Thoracic aorta (tissue), 2 donors: ENCODE measurements at places on chromosomes 11 and 22. TPM values are rescaled to one million over a fixed set of nuclear protein-coding genes. Genes with fewer than 3 reads are reported as not detected.
A peak's percentile ranks its signal among the peaks of the same experiment; 100 is the strongest.

Gene GUCY1A2
- total RNA-seq = 9.4 TPM

Gene CRYBB2
- 0.54 TPM for total RNA-seq

Gene ARHGAP20
- 3.5 TPM for total RNA-seq

Gene THY1
- 12.0 TPM for total RNA-seq

Gene OVOL1
- total RNA-seq = not detected

Gene NFAM1
- 4.4 TPM for total RNA-seq

Gene CD3D
- 5.8 TPM for total RNA-seq

Gene C11orf52
- 4.7 TPM for total RNA-seq

DNA sequence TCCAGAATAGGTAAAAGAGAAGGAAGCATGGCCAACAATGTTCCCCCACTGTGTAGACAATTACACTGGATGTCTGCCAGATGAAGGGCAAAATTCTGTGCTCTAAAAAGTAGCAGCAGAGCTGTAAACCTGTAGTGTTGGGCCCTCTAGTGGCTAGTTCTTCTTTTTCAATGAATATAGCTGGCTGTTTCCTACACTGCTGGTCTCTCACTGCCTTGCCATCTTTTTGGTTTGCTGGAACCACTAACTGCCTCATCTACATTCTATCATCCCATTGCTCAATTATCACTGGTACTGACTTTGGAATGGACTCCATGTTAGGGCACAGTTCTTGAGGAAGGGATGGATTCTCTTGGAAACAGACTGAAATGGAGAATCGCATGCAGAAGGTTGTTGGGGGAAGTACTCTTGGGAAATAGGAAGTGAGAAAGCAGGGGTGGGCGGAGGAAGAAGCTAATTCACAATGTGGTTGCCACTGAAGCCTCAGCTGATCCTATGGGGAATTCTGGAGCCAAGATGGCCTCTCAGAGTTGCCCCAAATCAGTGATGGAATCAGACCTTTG, 17.9 kb downstream of the KCNE3 start:
- no peaks in the 10 kb centered on the region for H3K4me1 ChIP-seq
- H3K4me3 ChIP-seq = no peak overlapping the region
- no peak for DNase-seq
- H3K27ac ChIP-seq = no peak overlapping the region
- H3K36me3 ChIP-seq = no peaks in the 10 kb centered on the region

GRCh38 chr11:12236744-12237101, 126.3 kb downstream of the MICAL2 start:
- no peak for DNase-seq
- H3K36me3 ChIP-seq = peaks cover 38% of the 10 kb centered on the region
- H3K4me3 ChIP-seq = no peak overlapping the region

GRCh38 chr11:107780136-107780535, 68.3 kb upstream of the SLN start:
- no peak overlapping the region for H3K27ac ChIP-seq
- H3K4me3 ChIP-seq = no peak overlapping the region
- no peaks in the 10 kb centered on the region for H3K36me3 ChIP-seq
- H3K4me1 ChIP-seq = no peaks in the 10 kb centered on the region
- no peaks in the 10 kb centered on the region for H3K27me3 ChIP-seq
- DNase-seq = no peak

- DNase-seq = no peak
- H3K27me3 ChIP-seq = no peaks in the 10 kb centered on the region
- peak overlapping the region; percentile 97 for H3K27ac ChIP-seq
These were observed 80.0 kb upstream of the PPARA start for GRCh38 chr22:46070215-46070802.

DNA sequence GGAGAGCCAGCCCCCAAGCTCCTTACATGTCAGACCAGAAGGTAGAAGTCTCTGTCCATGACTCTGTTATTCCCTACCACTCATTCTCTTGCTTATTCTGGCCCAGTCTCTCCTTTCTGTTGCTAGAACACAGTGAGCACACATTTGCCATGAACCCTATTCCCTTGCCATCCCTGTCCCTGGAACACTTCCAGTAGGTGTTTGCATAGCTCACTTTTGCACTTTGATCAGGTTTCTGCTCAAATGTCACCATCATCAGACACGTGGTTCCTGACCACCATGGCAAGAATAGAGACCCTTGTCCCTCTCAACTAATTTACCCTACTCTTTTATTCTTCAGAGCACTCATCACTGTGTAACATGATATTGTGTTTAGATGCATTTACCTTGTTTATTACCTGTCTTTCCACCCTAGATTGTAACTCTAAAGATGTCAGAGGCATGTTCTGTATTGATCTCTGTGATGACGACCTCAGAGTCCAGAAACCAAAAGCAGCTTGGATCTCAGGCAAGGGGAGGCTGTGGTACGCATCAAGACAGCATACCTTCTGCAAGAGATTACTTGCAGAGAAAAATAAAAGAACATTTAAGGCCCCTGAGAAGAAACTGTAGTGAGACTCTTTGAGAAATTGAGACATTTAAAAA, 606.4 kb downstream of the OPCML start:
- no peak overlapping the region for H3K4me3 ChIP-seq
- H3K27me3 ChIP-seq = no peaks in the 10 kb centered on the region
- no peak overlapping the region for H3K27ac ChIP-seq
- no peaks in the 10 kb centered on the region for H3K4me1 ChIP-seq
- H3K36me3 ChIP-seq = no peaks in the 10 kb centered on the region

DNA sequence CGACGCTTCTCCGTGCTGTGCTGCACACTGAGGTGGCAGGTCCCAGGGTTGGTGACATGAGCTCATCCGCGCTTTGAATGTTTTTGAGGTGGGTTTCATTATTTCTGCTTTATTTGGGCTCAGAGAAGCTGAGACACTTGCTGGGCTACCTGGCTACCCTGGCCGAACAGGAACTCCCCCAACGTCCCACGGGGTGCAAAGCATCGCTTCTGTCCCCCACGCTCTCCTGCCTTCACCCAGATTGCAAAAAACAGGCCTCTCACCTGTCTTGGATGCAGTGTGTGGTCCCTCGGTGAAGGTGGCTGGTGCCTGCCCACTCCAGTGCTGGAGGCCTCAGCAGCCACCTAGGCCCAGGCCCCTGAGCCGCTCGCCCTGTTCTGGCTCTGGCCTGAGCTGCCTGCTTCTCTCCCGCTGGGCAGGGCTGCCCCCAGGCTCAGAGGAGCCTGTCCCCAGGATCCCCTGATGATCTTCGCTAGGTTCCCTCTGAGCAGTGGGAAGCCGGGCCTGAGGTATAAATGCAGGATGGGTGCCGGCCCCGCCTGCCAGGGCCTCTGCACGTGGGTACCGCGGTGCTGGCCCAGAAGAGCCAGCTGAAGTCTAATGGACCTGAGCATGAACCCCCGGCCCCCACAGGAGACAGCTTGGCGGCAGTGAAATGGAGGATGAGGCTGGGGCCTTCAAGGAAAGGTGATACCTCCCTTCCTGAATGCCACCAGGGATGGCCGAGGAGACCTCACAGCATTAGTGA, 15.8 kb upstream of the MRGPRD start:
- H3K36me3 ChIP-seq = no peaks in the 10 kb centered on the region
- H3K4me3 ChIP-seq = no peak overlapping the region
- DNase-seq = no peak

DNA sequence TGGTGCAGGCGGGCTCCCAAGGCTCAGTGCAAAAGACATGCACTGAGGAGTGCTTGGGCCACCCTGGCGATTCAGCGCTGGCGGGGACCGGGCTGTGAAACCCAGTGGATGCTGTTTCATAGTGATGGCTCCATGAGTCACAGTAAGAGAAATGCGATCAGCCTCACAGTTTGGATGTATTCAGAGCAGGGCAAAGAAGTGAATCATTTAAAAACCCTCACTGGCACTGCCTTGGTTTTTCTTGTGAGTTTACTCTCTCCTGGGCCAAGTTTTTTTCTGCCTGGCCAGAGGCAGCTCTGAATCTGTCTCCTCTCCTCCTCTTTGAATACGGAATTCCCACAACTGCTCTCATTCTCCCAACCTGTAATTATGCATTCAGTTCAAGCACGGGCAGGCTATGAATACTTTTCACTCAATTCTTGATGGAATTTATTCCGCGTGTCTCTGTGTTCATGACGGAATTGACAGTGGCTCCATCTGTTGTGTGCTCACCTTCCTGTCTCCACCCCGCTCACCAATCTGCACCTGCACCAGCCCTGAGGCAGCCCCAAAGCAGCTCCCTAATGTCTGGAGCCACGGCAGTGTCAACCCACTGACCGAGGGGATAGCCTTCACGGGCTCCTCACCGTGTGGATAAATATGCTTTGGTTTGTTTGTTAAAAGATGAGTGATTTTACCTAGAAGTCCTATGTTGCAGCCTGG, 14.9 kb downstream of the ADAMTS8 start:
- H3K4me1 ChIP-seq = peaks cover 10% of the 10 kb centered on the region
- H3K4me3 ChIP-seq = peak overlapping the region; percentile 9
- H3K27ac ChIP-seq = peak overlapping the region; percentile 66
- no peaks in the 10 kb centered on the region for H3K27me3 ChIP-seq
- no peak for DNase-seq

DNA sequence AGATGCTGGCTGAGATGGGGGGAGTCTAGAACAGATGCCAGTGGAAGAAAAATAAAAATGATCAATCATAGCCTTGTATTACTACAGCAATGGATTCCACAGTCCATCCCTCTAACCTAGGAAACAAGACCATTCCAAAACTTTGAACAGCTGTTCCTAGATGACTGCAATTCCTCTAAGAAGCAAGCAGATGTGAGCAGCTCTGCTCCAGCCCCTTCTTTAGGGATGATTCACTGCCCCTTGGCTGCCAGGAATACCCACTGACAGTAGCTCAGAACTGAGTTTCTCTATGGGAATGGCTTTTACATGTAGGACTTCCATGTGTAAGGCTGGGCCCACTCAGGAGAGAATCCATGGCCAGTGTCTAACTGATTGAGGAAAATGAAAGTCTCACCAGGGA, 943.9 kb downstream of the OPCML start:
- H3K27me3 ChIP-seq = no peaks in the 10 kb centered on the region
- H3K4me1 ChIP-seq = no peaks in the 10 kb centered on the region
- H3K36me3 ChIP-seq = no peaks in the 10 kb centered on the region
- no peak for DNase-seq
- H3K4me3 ChIP-seq = no peak overlapping the region

DNA sequence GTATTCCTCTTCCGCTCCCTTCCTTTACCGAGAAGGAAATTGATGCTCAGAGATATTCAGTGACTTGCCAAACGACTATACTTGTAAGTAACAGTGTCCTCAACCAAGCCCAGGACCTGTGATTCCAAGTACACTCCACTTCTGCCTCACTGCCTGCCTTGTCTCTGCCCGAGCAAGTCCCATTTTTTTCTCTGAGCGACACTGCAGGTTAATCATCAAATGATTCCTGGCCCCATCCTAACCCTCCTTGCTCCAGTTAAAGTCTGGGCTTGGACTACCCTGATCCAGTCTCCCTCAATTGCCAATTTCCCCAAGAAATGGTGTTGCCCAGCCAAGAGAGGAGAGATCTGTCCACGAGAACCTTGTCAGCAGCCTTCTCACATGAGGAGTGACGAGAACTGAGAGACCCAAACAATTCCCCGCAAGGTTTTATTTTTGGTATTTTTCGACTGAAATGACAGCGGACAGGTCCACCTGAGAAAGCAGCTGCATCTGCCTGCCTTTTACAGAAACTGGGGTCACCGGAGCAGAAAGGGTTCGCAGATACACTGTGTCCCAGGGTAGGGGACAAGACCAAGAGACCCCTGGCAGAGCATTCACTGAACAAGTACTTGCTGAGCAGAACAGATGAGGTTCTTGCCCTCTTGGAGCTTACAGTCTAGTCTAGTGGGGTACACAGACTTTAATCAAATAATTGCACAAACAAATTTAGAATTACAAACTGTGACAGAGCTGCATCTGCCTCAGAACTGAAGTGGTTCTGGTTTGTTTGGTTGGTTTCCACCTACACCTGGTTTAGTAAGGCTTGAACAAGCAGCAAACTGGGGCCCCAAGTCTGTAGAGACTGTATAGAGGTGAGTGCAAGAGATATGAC, 11.4 kb downstream of the POU2AF1 start:
- H3K27me3 ChIP-seq = no peaks in the 10 kb centered on the region
- H3K27ac ChIP-seq = no peak overlapping the region
- H3K4me1 ChIP-seq = no peaks in the 10 kb centered on the region
- H3K36me3 ChIP-seq = no peaks in the 10 kb centered on the region
- no peak overlapping the region for H3K4me3 ChIP-seq

DNA sequence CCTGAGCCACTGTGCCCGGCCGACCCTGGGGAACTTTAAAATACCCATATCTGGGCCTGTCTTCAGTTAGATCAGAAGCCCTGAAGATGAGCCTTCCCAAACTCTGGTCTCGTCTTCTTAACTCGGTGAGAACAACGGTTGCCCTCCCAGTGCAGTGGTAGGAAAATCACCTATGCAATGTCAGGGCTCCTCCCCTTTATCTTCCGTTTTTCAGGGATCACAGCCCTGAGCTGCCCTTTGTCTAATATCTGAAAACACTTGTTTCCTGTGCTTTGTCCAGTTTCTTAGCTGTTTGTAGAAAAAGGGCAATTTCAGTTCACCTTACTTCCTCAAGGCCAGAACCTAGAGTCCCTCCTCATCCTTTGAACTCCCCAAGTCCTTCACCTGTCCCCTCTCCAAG, 9.4 kb downstream of the DRAP1 start:
- H3K27me3 ChIP-seq = no peaks in the 10 kb centered on the region
- DNase-seq = no peak
- H3K4me1 ChIP-seq = no peaks in the 10 kb centered on the region
- H3K36me3 ChIP-seq = no peaks in the 10 kb centered on the region

GRCh38 chr11:127445476-127445875, 444.9 kb upstream of the KIRREL3 start:
- H3K4me3 ChIP-seq = no peak overlapping the region
- no peaks in the 10 kb centered on the region for H3K27me3 ChIP-seq
- H3K36me3 ChIP-seq = no peaks in the 10 kb centered on the region
- no peak for DNase-seq
- H3K4me1 ChIP-seq = peaks cover 7% of the 10 kb centered on the region

- no peak overlapping the region for H3K4me3 ChIP-seq
- no peaks in the 10 kb centered on the region for H3K27me3 ChIP-seq
- DNase-seq = no peak
- peaks cover 17% of the 10 kb centered on the region for H3K4me1 ChIP-seq
- no peak overlapping the region for H3K27ac ChIP-seq
- H3K36me3 ChIP-seq = no peaks in the 10 kb centered on the region
These were observed 30.4 kb downstream of the RTN4R start for GRCh38 chr22:20237480-20238440.

- no peak overlapping the region for H3K4me3 ChIP-seq
- DNase-seq = no peak
- no peak overlapping the region for H3K27ac ChIP-seq
- no peaks in the 10 kb centered on the region for H3K36me3 ChIP-seq
- H3K4me1 ChIP-seq = no peaks in the 10 kb centered on the region
- H3K27me3 ChIP-seq = no peaks in the 10 kb centered on the region
These were observed 73.0 kb downstream of the RTL6 start for GRCh38 chr22:44424867-44425693.

DNA sequence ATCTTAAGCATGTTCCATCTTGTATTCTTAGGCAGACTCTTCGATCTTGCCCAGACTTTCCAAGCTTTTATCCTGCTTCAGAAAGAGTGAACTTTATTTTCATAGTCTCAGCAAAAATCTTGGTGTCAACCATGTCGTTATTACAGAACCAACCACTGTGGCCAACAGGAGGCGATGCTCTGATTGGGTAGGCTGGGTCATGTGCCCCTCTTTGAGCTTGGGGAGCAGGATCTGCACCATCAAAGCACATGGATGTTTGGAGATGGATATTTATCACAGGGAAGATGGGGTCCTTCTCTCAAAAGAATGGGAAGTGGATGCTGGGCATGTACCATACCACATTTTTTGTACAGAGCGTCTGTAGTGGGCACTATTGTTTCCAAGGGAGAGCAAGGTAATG, 197.4 kb downstream of the MYO18B start:
- H3K36me3 ChIP-seq = peaks cover 14% of the 10 kb centered on the region
- H3K27ac ChIP-seq = no peak overlapping the region
- no peaks in the 10 kb centered on the region for H3K4me1 ChIP-seq
- no peak for DNase-seq
- no peak overlapping the region for H3K4me3 ChIP-seq
